ENCODE measurements at places on chromosomes 1 and 21.

- DNase-seq: no peak
Observed at GRCh38 chr21:43812139-43812821, 22.9 kb downstream of the RRP1 start.

DNA sequence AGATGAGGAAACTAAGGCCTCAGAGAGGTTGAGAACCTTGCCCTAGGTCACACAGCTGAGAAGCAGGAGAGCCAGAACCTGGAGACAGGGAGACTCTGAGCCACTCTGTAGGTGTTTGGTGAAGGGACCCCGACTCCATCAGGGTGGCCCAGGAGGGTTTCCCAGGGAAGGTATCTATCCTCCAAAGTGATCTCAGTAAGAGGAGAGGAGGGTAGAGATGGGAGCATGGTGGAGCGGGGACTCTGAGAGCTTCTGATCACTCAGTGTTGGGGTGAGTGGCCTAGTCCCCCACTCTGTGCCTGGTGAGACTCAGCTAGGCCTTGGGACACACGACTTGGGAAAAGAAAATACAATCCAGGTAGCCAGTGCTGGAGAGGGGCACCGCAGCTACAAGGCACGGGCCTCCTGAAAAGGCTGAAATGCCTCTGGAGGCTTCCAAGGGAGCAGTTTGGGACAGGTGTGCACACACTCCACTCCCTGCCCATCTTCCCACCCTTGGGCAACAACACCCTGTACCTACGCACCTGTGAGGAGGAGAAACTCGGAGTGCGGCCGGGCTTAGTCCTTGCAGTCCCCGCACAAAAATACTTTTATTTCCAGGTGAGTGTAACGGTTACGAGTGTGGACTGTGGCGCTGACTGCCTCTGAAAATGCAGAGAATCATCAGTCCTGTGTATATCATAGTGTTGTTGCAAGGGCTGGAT lies 80.8 kb downstream of the CAMK2N1 start:
- DNase-seq: no peak

- peak; percentile 51 for DNase-seq
Observed at GRCh38 chr1:16012590-16013219, 5.1 kb downstream of the HSPB7 start.

GRCh38 chr1:182875889-182876288 lies 36.7 kb downstream of the DHX9 start:
- no peak for DNase-seq

GRCh38 chr1:217088011-217088410 lies 364.8 kb upstream of the ESRRG start:
- DNase-seq: no peak

- DNase-seq: no peak
Observed at GRCh38 chr1:153647346-153647714, 11.2 kb upstream of the SNAPIN start.

DNA sequence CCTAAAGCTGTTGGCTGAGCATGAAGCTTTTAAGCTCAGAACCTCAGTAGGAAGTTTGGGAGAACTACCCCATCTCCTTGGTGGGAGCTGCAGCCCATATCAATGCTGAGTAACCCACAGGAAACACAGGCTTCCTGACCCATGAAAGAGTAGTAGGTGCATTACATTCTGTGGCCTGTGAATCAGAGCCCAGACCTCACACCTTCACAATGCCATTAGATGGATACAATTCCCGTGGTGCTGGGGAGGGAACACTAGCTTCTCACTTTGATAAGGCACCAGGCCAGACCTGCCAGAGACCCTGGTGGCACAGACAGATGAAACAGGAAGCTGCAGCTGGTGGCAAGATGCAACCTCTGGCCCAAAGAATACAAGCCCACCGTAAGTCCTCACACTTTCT lies 308.8 kb downstream of the NPHP4 start:
- no peak for DNase-seq

- no peak for DNase-seq
Observed at GRCh38 chr1:155962599-155963211, 15.6 kb downstream of the ARHGEF2 start.

- DNase-seq: no peak
Observed at GRCh38 chr1:195637539-195637938, 970.7 kb downstream of the KCNT2 start.

DNA sequence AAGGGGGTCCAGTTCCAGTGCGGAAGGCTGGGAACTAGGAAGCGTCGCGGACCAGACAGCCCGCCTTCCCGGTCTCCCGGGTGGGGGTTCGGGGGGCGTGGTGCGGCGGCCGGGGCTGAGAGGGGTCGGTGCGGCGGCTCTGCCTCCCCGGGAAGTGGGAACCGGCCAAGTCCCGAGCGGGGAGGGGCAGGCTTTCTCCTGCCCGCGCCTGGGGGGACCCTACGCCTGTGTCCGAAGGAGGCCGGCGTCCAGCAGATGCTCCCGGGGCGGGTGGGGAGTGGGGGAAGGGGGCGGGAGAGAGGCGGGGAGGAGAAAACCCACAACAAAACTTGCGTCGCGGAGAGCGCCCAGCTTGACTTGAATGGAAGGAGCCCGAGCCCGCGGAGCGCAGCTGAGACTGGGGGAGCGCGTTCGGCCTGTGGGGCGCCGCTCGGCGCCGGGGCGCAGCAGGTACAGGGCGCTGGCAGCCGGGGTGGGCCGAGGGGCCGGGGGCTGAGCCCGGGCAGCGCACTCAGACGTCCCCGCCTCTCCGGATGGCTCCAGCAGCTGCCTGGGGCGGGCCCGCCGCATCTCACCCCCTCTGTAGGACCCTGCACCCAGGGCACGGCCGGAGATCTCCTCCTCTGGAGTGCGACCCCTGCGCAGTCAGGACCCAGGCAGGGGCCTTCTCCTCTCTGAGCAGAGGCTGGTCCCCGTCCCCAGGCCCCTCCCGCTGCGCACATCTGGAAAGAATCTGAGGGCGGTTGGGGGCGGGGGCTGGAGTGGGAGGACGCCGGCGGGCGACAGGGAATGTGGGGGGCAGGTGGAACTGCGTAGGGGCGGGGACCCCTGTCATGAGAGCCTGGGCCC lies at the start of gene PODN:
Gene PODN (plus strand): TSS at position 355 of the 849 bp plus-strand sequence. CDS start 7,643 bp downstream, outside the sequence.
- no peak for DNase-seq

- DNase-seq: no peak
Observed at GRCh38 chr1:12601700-12602658, 16.0 kb downstream of the DHRS3 start.

- no peak for DNase-seq
Observed at GRCh38 chr1:98102345-98103030, 181.7 kb upstream of the DPYD start.

GRCh38 chr1:85838238-85838637 lies 130.0 kb upstream of the ZNHIT6 start:
- no peak for DNase-seq

DNA sequence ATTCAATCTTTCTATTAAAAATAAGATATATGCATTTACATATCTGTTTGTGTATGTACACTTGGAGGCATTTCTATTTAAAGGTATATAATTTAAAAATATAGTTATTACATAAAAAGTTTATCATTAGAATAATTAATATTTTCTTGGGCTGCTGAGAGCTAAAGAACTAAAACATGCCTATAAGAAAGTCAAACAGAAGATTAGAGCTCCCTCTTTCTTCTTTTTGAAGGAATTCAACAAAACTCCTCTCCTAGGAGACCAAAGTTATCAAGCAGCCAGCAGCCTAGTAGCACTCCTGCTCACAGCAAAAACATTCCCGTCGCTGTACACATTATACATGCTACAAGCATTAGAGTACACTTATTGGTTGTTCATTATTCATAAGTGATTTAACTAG lies 216.4 kb downstream of the VAV3 start:
- DNase-seq: no peak

DNA sequence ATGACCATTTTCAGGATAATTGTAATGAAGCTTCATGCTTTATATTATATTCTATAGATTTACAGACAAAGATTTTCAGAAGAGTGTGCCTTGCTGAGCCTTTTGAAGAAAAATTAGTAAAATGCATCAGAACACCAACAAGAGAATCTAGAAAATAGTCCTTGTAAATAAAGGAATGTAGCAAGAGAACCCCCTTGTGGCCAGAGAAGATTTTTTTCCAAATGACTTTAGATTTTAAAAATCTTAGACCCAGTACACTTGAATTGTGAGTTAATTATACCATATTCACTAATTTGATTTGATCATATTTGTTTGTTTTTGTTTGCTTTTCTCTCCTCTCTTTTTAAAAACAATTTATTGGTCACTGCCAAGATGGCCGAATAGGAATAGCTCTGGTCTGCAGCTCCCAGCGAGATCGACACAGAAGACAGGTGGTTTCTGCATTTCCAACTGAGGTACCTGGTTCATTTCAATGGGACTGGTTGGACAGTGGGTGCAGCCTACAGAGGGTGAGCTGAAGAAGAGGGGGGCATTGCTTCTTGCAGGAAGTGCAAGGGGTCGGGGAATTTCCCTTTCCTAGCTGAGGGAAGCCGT lies 12.8 kb upstream of the IFI44L start:
- DNase-seq: no peak

GRCh38 chr1:93845538-93846205 lies 33.3 kb downstream of the DNTTIP2 start:
- peak; percentile 18 for DNase-seq

DNA sequence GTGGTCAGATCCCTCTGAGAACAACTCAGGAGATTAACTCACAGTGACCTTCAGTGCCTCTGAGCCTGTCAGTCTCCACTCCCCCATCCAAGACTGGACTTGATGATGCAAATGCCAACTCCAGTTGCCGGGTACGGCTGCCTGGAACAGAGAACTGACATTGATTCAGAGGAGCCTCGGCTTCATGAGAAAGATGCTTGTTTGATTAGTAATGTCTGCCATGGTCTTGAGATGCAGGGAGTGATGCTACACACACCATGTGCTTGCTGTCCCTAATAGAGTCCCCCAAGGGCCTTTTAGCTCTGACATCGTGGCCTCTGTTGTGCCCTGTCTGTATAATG lies 51.8 kb upstream of the LRP8 start:
- no peak for DNase-seq

GRCh38 chr1:53134961-53135734 lies 7.3 kb downstream of the SLC1A7 start:
- no peak for DNase-seq

GRCh38 chr1:159957824-159958268 lies 3.8 kb upstream of the SLAMF9 start:
- DNase-seq: no peak

GRCh38 chr1:40938393-40938792 lies 41.1 kb upstream of the CTPS1 start:
- DNase-seq: no peak

- no peak for DNase-seq
Observed at GRCh38 chr1:240705579-240705978, 93.6 kb upstream of the GREM2 start.

- DNase-seq: no peak
Observed at GRCh38 chr1:199590708-199591107, 436.8 kb upstream of the NR5A2 start.

DNA sequence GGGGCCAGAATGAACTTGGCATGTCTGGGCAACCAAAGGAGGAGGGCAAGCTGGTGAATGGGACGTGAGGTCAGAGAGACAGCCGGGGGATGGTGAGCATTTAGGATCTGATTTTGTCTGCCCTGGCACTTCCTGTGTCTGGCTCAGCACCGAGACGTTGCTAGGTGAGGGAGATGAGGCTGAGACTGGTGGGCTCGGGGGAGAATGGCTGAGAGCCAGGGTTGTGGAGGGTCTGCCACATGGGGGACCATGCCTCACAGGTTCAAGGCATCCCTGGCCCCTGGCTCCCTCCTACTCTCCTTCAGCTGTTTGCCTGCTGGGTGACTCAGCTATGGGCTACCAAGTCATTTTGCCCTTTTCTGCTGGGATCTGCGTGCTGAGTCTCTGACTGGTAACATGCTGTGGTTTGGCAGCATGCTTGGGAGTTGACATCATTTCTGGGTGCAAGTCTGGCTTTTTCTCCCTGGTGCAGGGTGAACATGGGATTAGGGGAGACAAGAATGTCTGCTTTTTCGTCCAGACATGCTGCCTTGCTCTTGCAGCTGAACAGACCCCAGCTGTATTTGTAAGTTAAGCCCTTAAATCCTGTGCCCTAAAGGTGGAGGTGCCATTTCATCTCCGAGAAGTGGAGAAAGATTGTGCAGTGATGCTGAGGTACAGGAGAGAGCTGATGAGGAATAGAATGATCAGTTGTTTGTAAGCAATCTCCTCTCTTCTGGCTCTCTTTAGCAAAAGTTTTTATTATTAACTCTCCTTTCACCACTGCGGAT lies 17.6 kb downstream of the GALNT2 start:
- DNase-seq: peak; percentile 55

DNA sequence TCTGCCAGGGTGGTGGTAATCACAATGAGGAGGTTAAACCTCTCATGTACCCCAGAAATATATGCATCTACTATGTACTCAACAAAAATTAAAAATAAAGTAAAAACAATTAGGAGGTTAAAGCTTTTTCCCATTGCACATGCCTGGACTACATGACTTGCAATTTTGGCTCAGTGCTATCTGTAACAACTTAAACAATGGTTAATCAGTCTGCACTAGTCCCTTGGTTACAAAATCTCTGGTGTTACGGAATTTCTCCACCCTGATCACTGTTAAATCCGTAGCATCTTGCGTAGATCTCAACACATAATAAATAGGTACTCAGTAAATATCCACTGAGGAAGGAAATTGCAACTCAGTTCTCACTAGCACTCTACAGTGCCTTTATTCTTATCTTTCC lies 66.5 kb downstream of the SDCCAG8 start:
- DNase-seq: no peak

- no peak for DNase-seq
Observed at GRCh38 chr1:204894606-204895005, 23.9 kb downstream of the NFASC start.

- no peak for DNase-seq
Observed at GRCh38 chr1:231041719-231042261, 1.7 kb upstream of the FAM89A start.

GRCh38 chr1:225750420-225750819 lies 27.2 kb upstream of the SRP9 start:
- DNase-seq: no peak

DNA sequence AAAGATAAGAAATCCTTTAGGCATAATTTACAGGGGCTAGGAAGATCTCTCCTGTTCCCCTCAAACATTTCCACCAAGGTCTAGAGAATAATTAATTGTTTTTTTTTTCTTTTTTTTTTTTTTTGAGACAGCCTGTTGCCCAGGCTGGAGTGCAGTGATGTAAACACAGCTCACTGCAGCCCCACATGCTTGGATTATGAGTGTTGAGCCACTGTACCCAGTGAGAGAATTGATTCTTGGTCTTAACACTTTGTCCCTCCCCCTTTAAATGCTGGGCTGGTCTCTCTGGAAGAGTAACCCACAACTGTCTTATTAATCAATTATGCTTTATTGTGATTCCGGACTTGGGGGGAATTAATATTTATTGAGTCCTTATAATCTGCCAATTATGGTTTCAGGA lies 33.4 kb downstream of the ATF3 start:
- DNase-seq: no peak

DNA sequence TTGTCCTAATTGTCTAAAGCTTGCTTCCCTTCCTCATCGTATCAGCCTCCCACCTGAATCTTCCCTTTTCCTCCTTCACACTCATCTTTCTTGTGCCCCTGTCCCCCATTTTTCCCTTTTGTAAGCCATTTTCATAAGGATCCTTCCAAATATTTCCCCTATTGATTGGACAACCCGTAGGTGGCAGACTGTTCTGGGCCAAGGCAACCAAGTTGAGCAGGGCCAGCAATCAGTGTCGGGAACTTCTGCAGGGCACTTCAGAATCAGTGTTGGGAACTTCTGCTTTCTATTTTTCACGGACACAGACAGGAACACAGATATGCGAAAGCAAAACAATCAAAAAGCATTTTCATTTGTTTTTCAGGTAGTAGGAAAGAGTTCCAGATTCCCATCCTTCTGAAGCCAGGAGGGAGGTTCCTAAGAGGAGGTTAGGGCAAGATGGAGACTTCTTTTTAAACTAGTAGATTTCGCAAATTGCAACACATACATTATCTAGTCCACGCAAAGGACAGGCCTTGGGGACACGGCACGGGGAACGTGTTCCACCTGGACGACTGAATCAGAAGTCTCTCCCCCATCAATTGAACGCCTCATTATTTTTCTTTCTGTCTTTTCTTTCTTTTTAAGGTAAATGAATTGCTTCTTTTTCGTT lies 691 bp upstream of the MPZL1 start:
- DNase-seq: no peak

All from stimulated activated CD4-positive, alpha-beta T cell treated with anti-CD3 and anti-CD28 coated beads, Interleukin-4, amount 100 ng/mL, for 1 hour (primary cell).